Activated T-helper 2 cell treated with anti-CD3 and anti-CD28 coated beads, Interferon-gamma antibody, Interleukin-2, Interleukin-4, amounts not matched to agents 10 μg/mL and 5 μg/mL and 100 μg/mL, durations not matched to agents 14 hours and 24 hours and 36 hours (primary cell): ENCODE measurements at places on chromosomes 7 and 10. TPM values are rescaled to one million over a fixed set of nuclear protein-coding genes. Genes with fewer than 3 reads are reported as not detected.

Gene OPN1SW
- not detected in 2 replicates for total RNA-seq

Gene CTAGE15
- 1.5 and 2.4 TPM in 2 replicates for total RNA-seq

Gene STK32C
- 17.3 and 18.8 TPM in 2 replicates for total RNA-seq

Gene PCLO
- total RNA-seq = not detected in 2 replicates

Gene NPSR1
- not detected in 2 replicates for total RNA-seq

Gene GPR141
- not detected in 2 replicates for total RNA-seq

Gene CPVL
- 0.11 TPM in 1 of 2 replicates, not detected in the other for total RNA-seq

Gene MET
- total RNA-seq = 1.5 TPM in 2 replicates

GRCh38 chr7:64626083-64626469, 39.9 kb upstream of the ZNF107 start:
- H3K4me1 ChIP-seq = no peaks in the 10 kb centered on the region
- DNase-seq = no peak
- H3K27ac ChIP-seq = no peak overlapping the region
- no peak overlapping the region for H3K4me3 ChIP-seq

GRCh38 chr10:59577984-59578383, 131.7 kb downstream of the SLC16A9 start:
- no peaks in the 10 kb centered on the region for H3K4me1 ChIP-seq
- H3K27ac ChIP-seq = no peak overlapping the region
- H3K27me3 ChIP-seq = peaks cover 5% of the 10 kb centered on the region
- H3K4me3 ChIP-seq = no peak overlapping the region
- no peaks in the 10 kb centered on the region for H3K36me3 ChIP-seq
- DNase-seq = no peak

- peaks cover 18% of the 10 kb centered on the region for H3K27me3 ChIP-seq
- H3K4me3 ChIP-seq = no peak overlapping the region
- no peak for DNase-seq
- no peaks in the 10 kb centered on the region for H3K36me3 ChIP-seq
- H3K27ac ChIP-seq = no peak overlapping the region
- H3K4me1 ChIP-seq = no peaks in the 10 kb centered on the region
Observed at GRCh38 chr10:119633538-119634218, 17.5 kb upstream of the BAG3 start.

DNA sequence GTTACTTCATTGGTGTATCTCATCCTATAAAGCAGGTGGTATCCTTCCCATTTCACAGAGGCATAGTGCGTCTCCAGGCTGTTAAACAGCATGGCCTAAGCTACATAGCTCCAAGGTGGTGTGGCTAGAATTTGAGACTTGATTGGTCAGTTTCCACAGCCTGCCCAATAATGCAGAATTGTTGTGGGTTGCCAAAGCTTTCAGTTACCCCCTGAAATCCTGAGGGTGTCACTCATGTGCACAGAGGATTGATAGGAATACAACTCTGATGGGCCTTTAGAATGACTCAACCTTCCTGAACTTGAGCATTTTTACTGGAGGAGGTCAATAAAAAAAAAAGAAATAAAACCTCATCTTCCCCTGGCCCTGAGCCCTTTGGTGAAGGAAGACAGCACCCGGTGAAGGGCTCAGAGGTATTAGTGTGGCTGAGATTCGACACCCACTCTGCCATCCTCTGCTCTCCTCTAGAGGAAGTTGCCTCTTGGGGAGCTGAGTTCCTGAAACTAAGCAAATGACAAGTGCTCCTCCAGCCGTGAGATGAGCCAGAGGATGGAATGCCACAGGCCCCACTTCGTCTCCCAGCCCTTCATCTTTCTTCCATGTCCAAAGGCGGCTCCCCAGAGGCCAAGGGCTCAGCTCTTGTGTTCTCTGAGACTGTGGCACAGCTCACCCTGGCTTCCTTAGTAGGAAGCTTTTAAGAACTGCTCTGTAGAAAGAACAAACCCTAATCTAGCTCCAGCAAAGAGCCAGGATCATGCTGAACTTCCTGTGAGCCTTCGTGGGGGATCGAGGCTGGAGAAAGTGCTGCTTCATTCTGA, 1.0 kb downstream of the ACSL5 start:
- DNase-seq = no peak
- peaks cover 41% of the 10 kb centered on the region for H3K4me1 ChIP-seq
- H3K36me3 ChIP-seq = peaks cover 18% of the 10 kb centered on the region
- peak overlapping the region; percentile 98 for H3K4me3 ChIP-seq
- no peaks in the 10 kb centered on the region for H3K27me3 ChIP-seq
- H3K27ac ChIP-seq = peak overlapping the region; percentile 100

DNA sequence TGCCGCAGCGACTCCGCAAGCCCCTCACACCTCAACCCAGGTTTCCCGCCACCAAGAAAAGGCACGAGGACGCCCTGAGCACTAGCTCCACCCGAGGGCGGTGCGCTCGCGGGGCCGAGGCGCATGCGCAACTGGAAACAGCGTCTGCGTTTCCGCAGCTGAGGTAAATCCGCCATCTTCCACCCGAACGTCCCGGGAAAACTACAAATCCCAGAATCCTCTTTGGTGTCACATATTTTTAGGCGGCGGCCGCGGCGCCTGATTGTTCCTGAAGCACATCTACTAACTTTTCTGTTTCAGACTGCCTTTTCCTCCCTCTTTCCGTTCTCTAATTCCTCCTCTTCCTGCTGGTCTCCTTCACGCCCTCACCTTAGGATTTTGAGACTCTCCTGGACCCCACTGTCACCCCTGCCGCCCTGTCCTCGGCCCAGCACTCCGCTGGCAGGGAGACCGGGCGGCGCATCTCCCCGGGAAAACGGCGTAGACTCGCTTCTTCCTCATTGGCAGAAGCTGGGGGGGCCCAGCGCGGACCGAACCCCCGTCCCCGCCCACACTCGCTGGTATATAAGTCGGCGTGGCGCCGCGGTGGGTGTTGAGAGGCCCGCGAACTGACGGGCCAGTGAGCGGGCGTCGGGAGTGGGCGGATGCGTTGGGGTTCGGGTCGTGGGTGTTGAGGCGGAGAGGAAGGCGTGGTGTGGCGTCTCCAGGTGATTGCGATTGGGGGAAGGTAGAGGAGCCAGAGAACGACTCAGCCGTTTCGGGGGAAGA, at the start of gene ZCWPW1:
Gene ZCWPW1, minus strand, starts transcription at position 505 of the 768 bp plus-strand sequence. CDS start 8,054 bp downstream, outside the sequence.
- H3K27ac ChIP-seq = peak within 1 kb of the TSS; percentile 96
- H3K27me3 ChIP-seq = peaks cover 2% of the 10 kb centered on the region
- peak within 1 kb of the TSS; percentile 90 for H3K4me3 ChIP-seq
- H3K4me1 ChIP-seq = peaks cover 24% of the 10 kb centered on the region
- peak; percentile 95 for DNase-seq

GRCh38 chr10:6386346-6386745, 183.6 kb downstream of the PFKFB3 start:
- no peaks in the 10 kb centered on the region for H3K27me3 ChIP-seq
- peaks cover 13% of the 10 kb centered on the region for H3K4me1 ChIP-seq
- no peak for DNase-seq

DNA sequence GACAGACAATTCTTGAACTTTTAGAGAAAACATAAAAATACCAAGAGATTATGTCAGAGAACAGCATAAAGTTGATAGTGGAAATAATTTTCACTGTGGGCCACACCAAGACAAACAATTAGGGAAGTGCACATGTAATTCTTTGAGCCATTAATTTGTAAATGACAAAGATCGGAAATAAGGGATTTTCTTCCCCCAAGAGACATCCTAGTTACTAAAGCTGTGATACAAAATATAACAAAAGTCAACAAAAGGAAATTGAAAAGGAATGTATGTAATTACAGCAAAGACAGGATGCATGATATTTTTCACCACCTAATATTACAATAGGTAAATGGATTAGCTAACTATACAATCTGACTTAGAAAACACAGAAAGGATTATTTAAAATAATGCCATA, 12.4 kb upstream of the LRRC72 start:
- no peak for DNase-seq
- no peak overlapping the region for H3K4me3 ChIP-seq
- no peaks in the 10 kb centered on the region for H3K36me3 ChIP-seq
- peaks cover 2% of the 10 kb centered on the region for H3K27me3 ChIP-seq
- H3K27ac ChIP-seq = no peak overlapping the region

GRCh38 chr10:62582804-62583208, 208.6 kb downstream of the ZNF365 start:
- peaks cover 8% of the 10 kb centered on the region for H3K4me1 ChIP-seq
- DNase-seq = no peak
- no peak overlapping the region for H3K4me3 ChIP-seq
- H3K36me3 ChIP-seq = no peaks in the 10 kb centered on the region

- H3K27ac ChIP-seq = no peak overlapping the region
- no peaks in the 10 kb centered on the region for H3K4me1 ChIP-seq
- no peaks in the 10 kb centered on the region for H3K36me3 ChIP-seq
- no peak overlapping the region for H3K4me3 ChIP-seq
- H3K27me3 ChIP-seq = peaks cover 6% of the 10 kb centered on the region
- no peak for DNase-seq
Observed at GRCh38 chr7:112089551-112089950, 116.6 kb downstream of the DOCK4 start.

GRCh38 chr7:158476331-158476932, 111.2 kb downstream of the PTPRN2 start:
- H3K36me3 ChIP-seq = no peaks in the 10 kb centered on the region
- DNase-seq = no peak
- no peak overlapping the region for H3K27ac ChIP-seq
- peaks cover 4% of the 10 kb centered on the region for H3K4me1 ChIP-seq
- no peak overlapping the region for H3K4me3 ChIP-seq

GRCh38 chr7:155998766-155999630, 186.7 kb upstream of the SHH start:
- H3K27ac ChIP-seq = no peak overlapping the region
- no peaks in the 10 kb centered on the region for H3K36me3 ChIP-seq
- H3K27me3 ChIP-seq = peaks cover 39% of the 10 kb centered on the region
- DNase-seq = no peak

- peaks cover 3% of the 10 kb centered on the region for H3K27me3 ChIP-seq
- peaks cover 3% of the 10 kb centered on the region for H3K36me3 ChIP-seq
- peaks cover 55% of the 10 kb centered on the region for H3K4me1 ChIP-seq
Observed at GRCh38 chr10:60728056-60728455, 50.2 kb upstream of the CDK1 start.

GRCh38 chr7:25894902-25895791, 256.9 kb upstream of the NFE2L3 start:
- no peak overlapping the region for H3K27ac ChIP-seq
- peaks cover 31% of the 10 kb centered on the region for H3K4me1 ChIP-seq
- no peaks in the 10 kb centered on the region for H3K36me3 ChIP-seq
- H3K27me3 ChIP-seq = peaks cover 7% of the 10 kb centered on the region
- H3K4me3 ChIP-seq = peak overlapping the region; percentile 53

GRCh38 chr10:61837755-61838171, 63.7 kb upstream of the ARID5B start:
- H3K27ac ChIP-seq = no peak overlapping the region
- no peak for DNase-seq
- H3K4me3 ChIP-seq = no peak overlapping the region
- H3K27me3 ChIP-seq = no peaks in the 10 kb centered on the region
- H3K4me1 ChIP-seq = peaks cover 25% of the 10 kb centered on the region

DNA sequence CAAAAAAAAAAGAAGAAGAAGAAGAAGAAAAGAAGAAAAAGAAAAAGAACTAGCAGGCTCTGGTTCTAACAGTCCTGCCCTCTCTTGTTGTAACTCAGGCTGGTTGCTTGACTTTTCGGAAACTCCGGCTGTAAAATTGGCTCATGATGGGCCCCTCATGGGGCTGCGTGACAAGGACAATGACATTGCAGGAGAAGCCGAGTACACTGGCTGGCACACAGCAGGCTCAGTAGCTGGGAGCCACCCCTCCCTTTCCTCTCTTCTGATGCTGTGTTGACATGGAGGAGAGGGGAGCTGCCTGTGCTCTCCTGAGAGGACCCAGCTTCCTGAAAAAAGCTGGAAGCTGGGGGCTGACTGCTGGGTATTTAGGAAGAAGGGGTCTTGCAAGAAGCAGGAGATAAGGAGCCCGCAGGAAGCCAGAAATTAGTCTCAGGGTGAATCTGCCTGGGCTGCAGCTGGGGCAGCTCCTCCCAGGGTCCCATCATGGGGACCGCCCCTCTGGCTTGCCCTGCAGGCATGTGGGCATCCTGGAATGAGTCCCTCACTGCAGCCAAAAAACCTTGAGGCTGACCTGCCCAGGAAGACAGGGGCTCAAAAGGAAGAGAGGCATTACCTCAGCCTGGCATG, 14.6 kb upstream of the GPR26 start:
- no peak for DNase-seq
- no peaks in the 10 kb centered on the region for H3K4me1 ChIP-seq
- no peak overlapping the region for H3K4me3 ChIP-seq
- no peak overlapping the region for H3K27ac ChIP-seq
- H3K27me3 ChIP-seq = no peaks in the 10 kb centered on the region
- no peaks in the 10 kb centered on the region for H3K36me3 ChIP-seq

DNA sequence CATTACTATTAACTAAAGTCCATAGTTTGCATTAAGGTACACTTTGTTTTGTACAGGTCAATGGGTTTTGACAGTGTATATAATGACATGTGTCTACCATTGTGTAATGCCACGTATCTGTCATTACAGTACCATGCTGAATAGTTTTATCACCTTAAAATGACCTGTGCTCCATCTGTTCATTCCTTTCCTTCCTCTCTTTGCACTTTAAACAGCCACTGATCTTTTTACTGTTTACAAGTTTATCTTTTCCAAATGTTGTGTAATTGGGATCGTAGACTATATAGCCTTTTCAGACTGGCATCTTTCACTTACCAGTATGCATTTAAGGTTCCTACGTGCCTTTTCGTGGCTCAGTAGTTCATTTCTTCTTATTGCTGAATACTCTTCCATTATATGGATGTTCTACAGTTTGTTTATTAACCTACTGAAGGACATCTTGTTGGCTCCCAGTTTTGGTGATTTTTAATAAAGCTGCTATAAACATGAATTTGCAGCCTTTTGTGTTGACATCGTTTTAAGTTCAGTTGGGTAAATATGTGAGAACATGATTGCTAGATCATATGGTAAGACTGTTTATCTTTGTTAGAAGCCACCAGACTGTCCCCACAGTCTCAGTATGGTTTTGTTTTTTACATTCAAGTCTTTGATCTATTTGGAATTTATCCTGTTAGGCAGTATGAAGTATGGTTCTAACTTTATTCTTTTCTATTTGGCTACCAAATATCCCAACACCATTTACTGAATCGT, 24.7 kb downstream of the STAM start:
- H3K27me3 ChIP-seq = no peaks in the 10 kb centered on the region
- peaks cover 54% of the 10 kb centered on the region for H3K4me1 ChIP-seq
- DNase-seq = no peak
- peaks cover 47% of the 10 kb centered on the region for H3K36me3 ChIP-seq

GRCh38 chr10:10870523-10871241, 147.0 kb upstream of the CELF2 start:
- peaks cover 28% of the 10 kb centered on the region for H3K27me3 ChIP-seq
- H3K4me3 ChIP-seq = no peak overlapping the region
- H3K4me1 ChIP-seq = peaks cover 3% of the 10 kb centered on the region
- no peak overlapping the region for H3K27ac ChIP-seq
- H3K36me3 ChIP-seq = no peaks in the 10 kb centered on the region

DNA sequence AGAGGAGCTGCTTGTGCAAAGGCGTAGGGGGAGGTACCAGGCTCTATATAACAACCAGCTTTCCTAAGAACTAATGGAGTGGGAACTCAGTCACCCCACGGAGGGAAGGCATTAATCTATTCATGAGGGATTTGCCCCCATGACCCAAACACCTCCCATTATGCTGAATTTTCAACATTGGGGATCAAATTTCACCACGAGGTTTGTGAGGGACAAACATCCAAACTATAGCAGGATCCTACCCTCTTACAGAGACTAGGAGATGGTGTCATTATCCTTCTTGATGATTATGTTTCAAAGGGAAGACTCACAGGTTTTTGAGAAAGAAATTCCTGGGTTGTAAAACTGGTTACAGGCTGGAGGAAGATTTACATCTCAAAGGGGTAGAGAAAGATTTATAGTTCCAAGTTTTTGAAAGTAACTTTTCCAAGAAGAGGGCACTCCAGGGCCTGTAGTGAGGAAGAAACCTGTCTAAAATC, 295.0 kb upstream of the DKK1 start:
- H3K4me1 ChIP-seq = no peaks in the 10 kb centered on the region
- no peak overlapping the region for H3K4me3 ChIP-seq
